ENCODE measurements at places on chromosomes 1 and 21.

GRCh38 chr1:38744452-38745350, 114.9 kb downstream of the RRAGC start:
- ATAC-seq, result no peak

DNA sequence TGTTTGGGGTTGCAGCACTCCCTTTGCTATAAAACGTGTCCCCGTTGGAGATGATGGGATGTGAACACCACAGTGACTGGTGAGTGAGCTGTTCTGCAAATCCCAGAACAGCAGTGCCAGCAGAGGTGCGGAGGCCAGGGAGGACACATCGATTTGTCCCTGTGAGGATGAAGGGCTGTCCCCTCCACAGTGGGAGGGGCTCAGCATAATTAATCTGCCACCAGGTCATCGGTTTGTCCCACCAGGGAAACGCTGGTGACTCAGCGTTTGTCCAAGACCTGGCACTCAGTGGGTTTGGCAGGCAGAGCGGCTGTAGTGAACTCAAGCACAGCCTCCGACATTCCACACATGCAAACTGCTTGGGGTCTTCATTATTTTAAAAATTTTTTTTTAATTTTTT, 22.8 kb upstream of the PDE9A start:
- no peak for ATAC-seq

DNA sequence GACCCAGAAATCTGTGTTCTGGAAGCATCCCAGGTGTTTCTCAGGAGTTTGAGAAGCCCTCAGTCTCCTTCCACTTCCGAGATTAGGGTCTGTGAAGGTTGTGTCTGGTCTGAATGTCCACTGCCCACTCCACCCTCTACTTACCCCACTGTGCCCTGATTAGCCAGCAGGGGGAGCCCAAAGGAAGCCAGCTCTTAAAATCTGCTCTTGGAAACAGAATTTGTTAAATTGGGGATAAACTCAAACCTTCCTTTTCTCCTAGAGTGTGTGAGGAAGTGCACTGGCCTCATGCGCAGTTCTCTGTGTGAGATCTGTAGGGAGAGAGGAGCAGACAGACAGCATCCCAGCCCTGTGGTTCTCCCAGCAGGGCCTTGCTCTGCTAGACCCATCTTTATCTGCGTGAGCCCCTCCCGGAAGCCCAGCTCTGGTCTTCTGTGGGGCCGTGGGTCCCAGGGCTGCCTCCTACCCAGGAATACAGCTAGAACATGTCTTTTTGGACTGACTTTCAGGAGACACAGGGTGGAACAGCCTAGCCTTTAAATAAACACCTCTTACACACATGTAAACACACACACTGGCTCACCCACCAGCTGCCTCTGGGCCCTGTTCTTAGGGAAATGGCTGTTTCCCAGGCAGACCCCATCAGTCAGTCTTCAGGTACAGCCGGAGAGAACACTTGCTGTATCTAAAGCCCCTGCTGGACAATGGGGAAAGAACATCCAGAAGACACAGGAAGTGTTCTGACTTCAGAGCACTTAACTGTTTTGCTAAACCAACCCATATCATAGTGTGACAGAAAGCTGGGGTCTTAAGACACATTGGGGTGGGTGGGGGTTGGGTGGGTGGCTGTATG, 52.2 kb downstream of the SMYD2 start:
- ATAC-seq, result no peak

GRCh38 chr1:28680151-28680550, 11.6 kb downstream of the GMEB1 start:
- no peak for ATAC-seq

DNA sequence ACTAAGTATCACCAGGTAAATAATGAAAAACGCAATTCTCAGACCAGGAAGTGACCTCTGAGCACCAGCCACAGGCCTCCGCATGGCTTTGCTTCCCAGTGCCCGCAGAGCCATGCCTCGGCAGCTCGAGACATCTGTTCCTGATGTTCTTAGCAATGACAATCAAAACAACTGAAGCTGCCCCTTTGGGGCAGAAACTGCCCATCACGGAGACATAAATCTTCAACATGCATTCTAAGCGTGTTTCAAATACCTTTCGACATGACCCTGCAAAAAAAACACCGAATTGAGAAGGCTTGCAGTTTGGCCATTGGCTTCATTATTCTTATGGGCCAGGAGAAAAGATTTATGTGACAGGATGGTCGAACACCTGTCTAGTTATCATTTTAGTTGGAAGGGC, 5.8 kb upstream of the RAP1GAP start:
- ATAC-seq, result no peak

GRCh38 chr1:99980928-99981327, 11.1 kb downstream of the SLC35A3 start:
- no peak for ATAC-seq

DNA sequence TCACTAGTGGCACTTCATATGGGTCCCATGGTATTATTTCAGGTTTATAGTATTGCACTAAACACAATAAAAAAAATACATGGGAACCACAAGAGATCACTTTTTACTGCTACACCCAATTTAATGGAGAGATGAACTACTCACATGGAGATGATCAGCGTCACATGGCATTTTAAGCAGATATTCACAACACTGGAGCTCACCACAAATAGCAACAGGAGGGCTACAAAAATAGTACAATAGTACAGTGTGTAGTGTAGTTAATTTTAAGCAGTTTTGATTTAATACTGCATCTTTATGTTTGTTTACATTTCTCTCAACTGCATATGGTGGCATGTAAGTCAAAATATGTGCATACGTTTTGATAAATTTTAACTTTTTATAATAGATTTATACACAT, 31.0 kb downstream of the SNX7 start:
- ATAC-seq, result no peak

DNA sequence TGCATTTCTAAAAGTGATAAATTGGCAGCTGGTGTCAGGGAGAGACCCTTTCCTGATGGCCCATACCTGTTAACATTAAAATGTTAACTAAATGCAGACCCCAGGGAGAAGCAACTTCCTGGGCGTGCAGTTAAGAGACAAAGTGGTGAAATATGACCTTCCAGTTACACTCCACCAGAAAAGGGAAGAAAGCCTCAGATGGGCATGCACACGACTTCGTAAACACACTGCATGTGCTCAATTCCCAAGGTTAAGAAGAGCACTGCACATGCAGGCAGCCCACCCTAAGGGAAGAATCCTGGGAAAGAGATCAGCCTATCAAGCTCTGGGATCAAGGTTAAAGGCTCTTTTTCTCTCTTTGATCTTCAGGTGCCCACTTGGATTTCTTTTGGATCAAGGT, 9.7 kb upstream of the GBP6 start:
- no peak for ATAC-seq

DNA sequence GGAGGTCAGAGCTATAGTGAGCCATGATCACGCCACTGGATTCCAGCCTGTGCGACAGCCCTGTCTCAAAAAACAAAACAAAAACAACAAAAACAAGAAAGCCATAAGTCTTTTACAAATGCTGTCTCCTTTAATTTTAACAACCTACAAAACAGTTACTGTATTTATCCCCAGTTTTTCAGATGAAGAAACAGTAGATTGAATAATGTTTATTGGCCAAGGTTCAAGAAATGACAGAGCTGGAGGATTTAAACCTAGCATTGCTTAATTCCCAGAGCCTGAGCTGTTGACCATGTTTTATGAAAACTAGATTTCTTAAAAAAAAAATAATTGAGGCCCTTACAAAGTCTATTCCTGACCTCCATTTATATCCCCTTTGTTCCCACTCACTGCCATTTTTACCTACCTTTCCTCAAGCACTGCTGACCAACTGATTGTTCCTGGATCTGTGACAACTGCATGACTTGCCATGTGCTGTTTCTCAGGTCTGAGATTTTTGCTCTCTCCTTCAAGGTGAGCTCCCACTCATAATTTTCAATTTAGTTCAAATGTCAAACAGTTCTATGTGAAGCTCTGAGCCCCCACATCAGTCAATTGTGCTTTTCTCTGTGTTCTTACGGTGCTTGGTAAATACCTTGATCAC, 140.8 kb downstream of the CHRM3 start:
- ATAC-seq, result no peak

- ATAC-seq, result no peak
These were observed 251.3 kb downstream of the SMYD3 start for GRCh38 chr1:246255773-246256172.

DNA sequence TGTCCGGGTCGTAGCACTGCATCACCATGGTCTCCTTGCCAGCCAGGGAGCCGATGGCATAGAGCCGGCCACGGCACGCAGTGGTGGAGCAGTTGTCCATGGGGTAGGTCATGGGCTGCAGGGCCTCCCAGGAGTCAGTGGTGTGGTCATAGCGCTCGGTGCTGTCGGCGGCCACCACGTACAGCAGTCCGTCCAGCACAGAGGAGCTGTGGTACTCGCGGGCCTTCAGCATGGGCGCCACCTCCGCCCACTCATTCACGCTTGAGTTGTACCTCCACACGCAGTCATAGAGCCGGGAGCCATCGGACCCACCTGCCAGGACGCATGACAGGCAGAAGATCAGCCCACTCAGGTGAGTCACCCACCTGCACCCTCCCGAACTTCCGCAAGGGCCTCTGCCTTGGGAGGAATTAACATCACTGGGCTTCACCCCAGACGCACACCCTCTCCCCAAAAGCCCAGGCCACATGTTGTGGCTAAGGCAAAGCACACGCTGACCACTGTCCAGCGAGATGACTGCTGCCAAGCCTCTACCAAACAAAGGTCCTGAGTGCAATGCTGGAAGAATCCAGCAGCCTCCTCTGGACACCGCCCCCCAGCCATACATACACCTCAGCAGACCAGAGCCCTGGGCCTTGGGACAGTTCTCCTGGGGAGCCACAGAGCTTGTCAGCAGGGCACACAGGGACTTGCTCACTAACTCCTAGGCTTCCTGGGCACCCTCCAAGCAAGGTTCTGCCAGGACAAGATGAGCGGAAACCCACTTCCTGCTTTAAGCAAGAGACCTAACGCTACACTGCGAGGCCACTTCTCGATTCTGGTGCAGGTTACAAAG, 3.3 kb downstream of the KLHL21 start:
- peak; percentile 16 for ATAC-seq

DNA sequence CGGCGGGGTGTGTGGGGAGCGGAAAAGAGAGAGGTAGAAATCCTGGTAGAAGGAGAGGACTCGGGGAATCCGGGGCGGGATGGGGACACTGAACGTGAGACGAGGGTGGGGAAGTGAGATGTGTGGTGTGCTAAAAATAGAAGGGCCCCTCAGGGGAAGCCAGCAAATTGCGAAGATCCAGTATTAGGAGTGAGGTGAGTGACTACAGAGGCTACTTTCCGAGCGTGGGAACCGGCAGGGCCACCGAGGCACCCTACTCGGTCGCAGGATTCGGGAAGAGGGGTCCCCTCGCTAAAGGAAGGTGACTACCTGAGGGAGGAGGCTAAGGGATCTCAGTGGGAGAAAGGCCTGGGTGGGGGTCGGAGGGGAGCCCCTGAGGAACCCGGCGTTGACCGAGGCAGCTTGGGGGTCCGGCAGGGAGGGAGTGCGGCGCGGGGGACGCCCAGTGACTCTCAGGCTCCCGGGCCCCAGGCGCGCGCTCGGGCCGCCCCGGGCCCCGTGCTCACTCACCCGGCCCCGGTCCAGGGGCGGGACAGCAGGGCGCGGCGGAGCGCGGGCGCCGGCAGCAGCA, 318 bp downstream of the ALDH4A1 start:
- ATAC-seq, result no peak

DNA sequence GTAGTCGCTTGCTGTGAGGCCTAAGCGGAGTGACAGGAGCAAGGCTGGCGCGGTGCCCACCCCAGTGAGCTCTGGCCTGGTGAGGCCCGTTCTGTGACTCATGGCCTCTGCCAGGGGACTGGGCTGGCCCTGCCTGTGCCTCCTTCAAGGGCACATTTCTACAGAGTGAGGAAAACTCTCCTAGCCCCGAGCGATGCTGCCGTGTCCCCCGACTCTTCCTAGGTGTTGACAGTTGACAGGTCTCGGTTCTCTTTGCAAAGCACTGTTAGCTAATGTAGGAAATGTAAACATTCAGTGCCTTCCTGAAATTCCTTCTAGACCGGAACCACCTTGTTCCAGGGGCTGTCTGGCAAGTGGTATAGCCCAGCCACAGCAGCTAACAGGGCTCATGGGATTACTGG, 43.9 kb downstream of the ABCG1 start:
- ATAC-seq, result no peak

DNA sequence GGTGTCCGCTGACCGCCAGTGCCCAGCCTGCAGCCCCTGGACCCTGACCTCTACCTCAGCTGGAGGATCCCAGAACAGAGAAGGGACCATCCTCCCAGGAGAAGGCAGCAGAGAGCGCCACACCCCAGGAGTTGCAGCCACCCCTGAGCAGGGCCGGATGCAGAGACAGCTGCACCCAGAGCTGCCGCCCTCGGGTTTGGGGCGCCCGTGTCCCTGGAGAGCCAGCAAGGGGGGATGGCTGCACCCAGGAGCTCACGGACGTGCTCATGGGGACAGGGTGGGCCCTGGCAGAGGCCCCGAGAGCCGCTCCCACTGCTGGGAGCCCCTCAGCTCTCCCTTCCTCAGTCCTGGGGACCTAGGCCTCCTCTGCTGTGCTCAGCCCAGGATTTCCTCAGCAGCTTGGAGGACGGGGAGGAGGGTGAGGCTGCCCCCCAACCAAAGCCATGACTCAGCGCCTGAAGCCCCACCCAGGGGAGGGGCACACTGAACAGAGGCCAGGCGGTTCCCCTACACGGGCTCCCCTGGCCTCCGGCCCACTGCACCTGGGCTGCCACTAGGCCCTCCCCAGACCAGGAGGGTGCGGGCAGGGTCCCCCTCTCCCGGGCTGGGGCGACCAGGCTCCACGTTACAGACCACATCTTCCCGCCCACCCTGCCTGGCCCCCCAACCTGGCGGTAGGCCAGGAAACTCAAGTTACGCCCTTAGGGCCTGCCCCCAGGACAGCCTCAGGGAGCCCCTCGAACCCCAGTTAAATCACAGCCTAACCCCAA, 2.2 kb downstream of the ACAP3 start:
- no peak for ATAC-seq

- ATAC-seq, result no peak
These were observed 34.0 kb upstream of the CD1D start for GRCh38 chr1:158146739-158147138.

GRCh38 chr1:21550097-21550496, 40.9 kb downstream of the ALPL start:
- ATAC-seq, result no peak

GRCh38 chr1:101081496-101082488, 56.2 kb upstream of the DPH5 start:
- ATAC-seq, result peak; percentile 99

DNA sequence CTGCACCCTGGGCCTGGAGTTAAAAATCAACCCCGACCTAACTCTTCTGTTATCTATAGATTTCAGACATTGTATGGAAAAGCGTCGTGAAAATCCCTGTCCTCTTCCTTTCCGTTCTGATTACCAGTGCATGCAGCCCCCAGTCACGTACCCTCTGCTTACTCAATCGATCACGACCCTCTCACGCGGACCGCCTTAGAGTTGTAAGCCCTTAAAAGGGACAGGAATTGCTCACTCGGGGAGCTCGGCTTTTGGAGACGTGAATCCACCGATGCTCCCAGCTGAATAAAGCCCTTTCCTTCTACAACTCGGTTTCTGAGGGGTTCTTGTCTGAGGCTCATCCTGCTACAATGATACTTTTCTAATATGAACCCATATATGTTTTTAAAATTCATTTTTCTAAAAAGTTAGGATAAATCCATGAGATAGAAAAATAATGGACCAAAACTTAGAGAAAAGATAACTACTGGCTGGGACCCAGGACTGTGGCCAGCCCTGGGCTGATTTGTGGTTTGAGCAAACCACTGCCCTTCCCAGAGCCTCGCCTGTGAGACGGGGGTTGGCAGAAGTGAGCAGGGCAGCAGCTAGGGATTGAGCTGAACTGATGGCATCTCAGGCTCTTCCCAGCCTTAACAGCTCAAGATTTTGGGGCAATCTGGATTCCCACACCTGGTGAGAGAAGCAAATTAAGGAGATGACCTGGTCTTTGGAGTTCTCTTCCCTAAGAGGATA, 5.0 kb downstream of the UQCRHL start:
- ATAC-seq, result no peak

- ATAC-seq, result no peak
These were observed 33.9 kb upstream of the GRIK3 start for GRCh38 chr1:37068260-37068659.
